Foreskin fibroblast (primary cell): ENCODE measurements at places on chromosomes 13 and 19.

DNA sequence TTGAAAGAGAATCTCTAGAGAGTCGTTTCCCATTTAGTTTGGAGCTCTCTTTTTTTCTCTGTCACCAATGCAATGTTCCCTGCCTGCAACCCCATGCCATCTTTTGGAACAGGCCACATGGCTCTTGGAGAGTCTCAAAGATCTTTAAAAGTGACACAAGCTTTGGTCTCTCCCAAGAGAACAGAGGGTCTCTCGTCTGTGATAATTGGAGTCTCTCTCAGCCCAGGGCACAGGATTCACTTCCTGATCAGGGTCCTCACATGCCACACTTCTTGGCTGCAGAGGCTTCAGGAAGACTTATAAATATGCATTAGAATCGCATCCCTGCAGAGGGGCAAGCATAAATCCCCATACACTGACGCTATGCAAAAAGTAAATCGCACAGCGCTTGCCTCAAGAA is 240.5 kb downstream of the IRS2 start:
- DNase-seq = no peak

DNA sequence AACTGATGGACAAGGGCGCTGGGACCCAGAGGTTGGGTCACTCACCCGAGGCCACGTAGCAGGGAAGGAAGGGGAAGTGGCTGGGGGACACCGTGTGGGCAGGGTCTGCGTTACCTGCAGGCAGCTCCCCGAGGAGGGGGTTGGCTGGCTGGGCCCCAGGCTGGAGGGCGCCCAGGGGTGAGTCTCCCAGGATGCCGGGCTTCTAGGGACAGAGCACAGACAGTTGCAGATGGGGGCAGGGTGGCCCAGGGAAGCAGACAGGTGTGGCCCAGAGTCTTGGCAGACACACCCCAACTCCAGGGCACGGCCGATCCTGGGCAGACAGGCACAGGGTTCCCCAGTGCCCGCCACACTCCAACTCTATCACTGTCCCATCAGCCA is 5.6 kb upstream of the FDX2 start:
- no peak for DNase-seq

GRCh38 chr19:17045907-17046502 is 19.4 kb upstream of the CPAMD8 start:
- DNase-seq = no peak

GRCh38 chr19:42191330-42191729 is 26.1 kb downstream of the DEDD2 start:
- no peak for DNase-seq

DNA sequence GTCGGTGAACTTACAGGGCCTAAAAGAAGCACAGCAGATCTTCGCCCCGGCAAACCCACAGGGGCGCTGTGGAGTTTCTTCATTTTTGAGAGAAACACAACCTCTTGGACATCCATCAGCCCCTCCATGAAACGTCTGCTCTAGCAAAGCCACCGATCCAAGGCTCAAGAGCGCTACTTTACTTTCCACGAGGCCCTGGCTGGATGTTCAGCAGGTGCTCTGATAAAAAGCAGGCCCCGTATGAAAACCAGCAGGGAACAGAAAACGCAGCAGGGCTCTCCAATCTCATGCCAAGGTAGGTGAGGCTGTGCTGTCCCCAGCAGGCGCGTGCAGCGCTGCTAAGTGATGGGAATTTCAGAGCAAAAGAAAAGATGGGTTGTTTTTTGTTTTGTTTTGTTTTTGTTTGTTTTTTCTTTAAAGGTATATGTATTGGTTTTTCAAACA is 86.7 kb downstream of the IRS2 start:
- no peak for DNase-seq

- DNase-seq = no peak
Observed at GRCh38 chr19:55042688-55043087, 4.6 kb upstream of the GP6 start.

DNA sequence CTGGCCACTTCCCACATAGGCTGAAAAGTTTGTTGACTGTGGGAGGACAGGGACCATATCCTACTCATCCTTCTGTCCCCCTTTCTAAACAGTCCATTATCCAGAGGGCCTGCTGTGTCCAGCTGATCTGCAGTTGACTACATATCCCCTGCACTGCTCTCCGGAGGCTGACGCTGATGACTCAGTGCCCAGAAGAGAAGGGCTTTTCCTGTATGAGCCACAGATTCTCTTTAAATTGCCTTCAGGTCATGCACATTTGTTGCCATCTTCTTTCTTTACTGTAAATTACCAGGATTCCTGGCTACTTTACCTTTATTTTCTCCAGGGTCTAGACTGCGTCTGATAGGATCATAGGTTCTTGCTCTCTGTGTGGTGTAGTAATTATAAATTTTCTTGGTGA is 125.2 kb downstream of the LACC1 start:
- peak; percentile 34 for DNase-seq
